HL-60 (cell line): ENCODE measurements at places on chromosomes 16 and 17.
A peak's percentile ranks its signal among the peaks of the same experiment; 100 is the strongest.

- no peak for DNase-seq
These were observed 63.5 kb upstream of the MED9 start for GRCh38 chr17:17413215-17413792.

- DNase-seq: peak; percentile 39
These were observed 10.6 kb downstream of the MYH3 start for GRCh38 chr17:10646392-10646990.

DNA sequence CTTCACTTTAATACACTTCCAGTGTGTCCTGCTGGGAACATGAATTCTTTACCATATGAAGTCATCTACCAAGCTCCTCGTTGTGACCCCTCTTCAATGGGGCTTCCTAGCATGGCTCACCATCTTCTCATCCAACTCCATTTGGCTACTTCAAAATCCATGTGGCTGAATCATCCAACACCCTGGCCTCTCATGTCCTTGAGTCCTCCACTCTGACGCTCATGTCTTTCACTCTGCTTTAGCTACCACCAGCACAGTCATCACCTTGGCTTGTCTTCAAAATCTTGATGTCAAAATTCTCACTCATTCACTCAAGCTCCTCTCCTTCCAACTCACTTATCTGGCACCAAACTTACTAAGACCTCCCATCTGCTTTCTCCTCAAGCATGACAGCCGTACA, 35.8 kb downstream of the AMFR start:
- no peak for DNase-seq

GRCh38 chr17:5943982-5944381, 126.2 kb upstream of the WSCD1 start:
- DNase-seq: no peak

- DNase-seq: no peak
These were observed 20.4 kb downstream of the KRT12 start for GRCh38 chr17:40846515-40847144.

- DNase-seq: peak; percentile 88
These were observed at the start of gene DYNLRB2 for GRCh38 chr16:80540516-80541305. TSS of gene DYNLRB2 (plus strand) at chr16:80540993. CDS start at chr16:80541077, 84 bp downstream.

DNA sequence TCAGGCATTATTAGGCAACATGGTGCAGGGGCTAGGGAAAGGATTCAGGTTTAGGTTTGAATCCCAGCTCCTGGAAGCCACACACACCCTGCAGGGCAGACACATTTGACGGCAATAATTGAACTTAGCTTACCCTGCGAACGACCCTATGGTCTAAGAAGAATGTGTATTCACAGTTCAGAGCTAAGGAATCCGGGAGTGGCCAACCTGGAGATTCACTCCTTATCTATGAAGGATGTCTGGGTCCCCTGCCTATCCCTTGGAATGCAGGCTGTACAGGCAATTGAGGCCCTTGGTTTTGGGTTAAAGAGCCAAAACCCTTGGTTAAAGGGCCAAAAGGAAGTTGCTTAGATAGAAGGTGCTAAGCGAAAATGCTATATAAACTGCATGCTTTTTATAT, 2.9 kb upstream of the SYT17 start:
- no peak for DNase-seq

- DNase-seq: peak; percentile 26
These were observed 36.5 kb downstream of the CYTH1 start for GRCh38 chr17:78745407-78746088.

DNA sequence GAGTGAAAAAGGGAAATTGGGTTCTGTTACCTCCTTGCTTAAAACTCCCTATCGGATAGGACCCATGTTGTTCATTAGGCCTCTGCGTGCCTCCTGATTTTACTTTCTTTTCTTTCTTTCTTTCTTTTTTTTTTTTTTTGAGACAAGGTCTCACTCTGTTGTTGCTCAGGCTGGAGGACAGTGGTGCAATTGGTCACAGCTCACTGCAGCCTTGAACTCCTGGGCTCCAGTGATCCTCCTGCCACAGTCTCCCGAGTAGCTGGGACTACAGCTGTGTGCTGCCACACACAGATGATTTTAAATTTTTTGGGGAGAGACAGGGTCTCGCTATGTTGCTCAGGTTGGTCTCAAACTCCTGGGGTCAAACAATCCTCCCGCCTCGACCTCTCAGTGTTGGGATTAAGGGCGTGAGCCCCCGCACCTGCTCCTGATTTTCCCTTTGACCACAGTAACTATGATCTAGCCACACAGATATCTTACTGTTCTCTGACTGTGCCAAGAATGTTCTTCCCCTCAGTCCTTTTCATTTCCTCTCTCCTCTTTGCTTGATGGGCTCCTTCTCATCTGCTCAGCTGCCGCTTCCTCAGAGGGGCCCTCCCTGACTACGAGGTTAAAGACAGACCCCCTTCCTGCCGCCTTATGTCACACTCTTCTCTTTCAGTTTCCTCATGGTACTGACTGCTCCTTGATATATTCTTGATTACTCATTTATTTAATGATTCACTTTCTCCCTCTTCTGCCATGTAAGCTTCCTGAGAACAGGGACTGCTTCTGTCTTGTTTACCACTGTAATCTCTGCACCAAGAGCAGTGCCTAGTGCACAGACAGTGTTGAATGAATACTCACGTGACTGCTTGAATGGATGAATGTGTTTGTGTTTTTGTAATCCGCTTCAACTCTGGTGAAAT, 44.3 kb downstream of the LCMT1 start:
- no peak for DNase-seq

DNA sequence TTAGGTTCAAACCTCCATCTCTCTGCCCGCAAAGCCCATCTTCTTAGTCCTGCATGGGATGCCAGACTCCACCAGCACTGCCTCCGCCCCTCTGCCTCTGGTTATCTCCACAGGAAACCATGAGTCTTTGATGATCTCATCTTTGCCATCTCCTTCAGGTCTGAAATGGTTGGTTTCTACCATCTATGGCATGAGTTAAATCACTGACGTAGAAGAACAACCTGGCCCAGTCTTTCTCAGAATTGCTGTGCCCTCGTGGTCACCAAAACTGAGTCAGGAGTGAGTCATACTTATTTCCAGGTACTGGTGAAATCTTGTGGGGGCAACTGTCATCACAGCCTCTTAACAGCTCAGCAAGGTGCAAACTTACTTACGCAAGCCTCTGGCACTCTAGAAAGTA, 468.7 kb upstream of the C16orf82 start:
- no peak for DNase-seq

DNA sequence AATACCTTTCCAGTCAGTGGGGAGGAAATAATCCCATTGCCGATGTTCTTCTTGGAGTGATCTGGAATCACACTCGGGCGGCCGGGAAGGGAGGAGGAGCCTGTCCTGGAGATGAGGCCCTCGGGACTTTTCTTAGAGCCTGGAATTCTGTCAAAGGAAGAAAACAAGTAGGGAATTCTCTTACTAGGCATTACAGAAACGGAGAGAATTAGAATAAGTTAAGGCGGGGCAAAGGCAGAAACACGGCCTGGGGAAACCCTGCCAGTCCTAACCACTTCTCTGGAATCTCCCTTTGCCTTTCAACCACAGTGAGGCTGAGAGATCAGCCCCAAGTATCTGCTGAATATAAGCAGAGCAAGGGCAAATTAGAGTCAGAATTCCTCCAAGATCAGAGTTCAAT, 27.8 kb downstream of the USP36 start:
- DNase-seq: no peak

- DNase-seq: peak; percentile 91
These were observed 9.3 kb downstream of the GIT1 start for GRCh38 chr17:29579866-29580771.

DNA sequence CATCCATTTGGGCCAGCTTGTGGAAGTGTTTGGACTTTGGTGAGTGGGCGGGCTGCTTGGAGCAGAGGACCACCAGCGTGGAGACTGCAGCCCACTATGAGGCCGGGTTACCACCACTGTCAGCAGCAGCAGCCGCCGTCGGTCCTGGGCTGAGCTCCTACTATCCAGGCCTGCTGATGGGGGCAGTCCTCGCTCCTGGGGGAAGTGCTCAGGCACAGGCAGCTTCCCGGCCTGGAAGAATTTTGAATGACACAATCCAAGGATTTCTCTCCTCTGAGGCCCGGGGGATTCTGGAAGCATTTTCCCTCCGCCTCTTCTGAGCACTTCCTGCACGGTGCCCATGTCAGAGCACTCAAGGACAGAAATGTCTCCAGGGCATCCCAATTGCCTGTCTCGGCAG, 5.3 kb upstream of the NOD2 start:
- no peak for DNase-seq

DNA sequence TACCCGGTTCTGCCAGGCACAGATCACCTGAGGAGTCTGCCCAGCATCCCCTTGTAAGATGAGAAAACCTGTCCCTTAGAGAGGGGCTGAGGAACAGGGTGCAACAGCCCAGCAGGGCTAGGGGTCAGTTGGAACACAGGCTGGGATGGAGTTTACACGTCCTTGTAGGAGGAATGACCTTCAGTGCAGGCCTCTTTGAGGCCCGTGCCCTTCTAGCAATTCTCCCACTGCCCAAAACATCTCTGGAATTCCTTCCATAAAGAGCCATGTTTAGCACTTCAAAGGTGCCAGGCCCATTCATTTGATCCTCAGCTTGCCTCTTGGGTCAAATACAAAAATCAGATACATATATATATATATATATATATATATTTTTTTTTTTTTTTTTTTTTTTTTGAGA, 4.5 kb downstream of the CTNS start:
- no peak for DNase-seq

GRCh38 chr16:30786115-30786935, 680 bp downstream of the ZNF629 start:
- DNase-seq: peak; percentile 51

GRCh38 chr17:32275060-32276042, 9.7 kb downstream of the RHBDL3 start:
- peak; percentile 34 for DNase-seq

- DNase-seq: no peak
These were observed 46.8 kb downstream of the IL21R start for GRCh38 chr16:27448532-27449433.

- no peak for DNase-seq
These were observed 717.2 kb downstream of the WWOX start for GRCh38 chr16:78816499-78817195.

DNA sequence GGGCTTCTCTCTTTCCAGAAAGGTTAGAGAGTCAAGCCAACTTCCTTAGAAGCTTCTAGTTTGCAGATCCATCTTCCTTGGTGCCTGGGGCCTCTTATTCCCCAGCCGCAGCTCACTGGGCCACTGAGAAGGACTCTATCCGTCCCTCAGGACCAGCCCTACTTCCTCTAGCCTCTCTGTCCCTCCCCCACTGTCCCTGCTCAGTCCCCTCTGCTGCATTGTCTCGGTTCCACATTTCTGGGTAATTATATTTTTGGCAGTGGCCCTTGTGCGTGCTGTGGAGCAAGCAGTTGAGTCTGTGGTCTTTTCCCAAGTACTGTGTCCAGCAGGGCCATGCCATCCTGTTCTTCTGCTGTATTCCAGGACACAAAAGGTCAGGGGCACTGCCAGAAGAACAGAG, 17.8 kb downstream of the IRX3 start:
- DNase-seq: no peak

- no peak for DNase-seq
These were observed 144.5 kb downstream of the FTO start for GRCh38 chr16:53848277-53848942.

DNA sequence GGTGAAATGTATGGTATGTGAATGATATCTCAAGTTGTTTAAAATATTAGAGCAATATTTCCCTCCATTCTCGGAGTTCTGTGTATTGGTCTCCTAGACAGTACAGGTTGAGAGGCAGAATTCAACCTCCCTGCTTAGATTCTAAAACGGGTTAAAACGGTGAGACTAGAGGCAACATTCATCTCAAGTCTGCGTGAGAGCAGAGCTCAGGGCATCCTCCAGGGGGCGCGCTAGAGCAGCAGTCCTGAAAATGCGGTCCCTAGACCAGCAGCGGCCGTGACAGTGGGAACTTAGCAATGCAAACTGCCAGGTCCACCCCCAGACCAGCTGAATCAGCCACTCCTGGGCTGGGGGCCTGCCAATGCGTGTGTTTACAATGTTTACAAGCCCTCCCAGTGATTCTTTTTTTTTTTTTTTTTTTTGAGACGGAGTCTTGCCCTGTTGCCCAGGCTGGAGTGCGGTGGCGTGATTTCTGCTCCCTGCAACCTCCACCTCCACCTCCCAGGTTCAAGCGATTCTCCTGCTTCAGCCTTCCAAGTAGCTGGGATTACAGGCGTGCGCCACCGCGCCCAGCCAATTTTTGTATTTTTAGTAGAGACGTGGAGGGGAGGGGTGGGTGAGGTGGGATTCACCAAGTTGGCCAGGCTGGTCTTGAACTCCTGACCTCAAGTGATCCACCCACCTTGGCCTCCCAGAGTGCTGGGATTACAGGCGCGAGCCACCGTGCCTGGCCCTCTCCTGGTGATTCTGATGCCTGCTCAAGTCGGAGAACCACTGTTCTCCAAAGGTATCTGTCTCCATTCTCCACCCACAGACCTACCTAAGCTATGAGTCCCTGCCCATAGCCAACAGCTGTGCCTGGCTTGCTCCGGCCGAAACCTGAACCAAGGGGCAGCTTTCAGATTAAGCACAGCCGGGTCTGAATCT, 24.2 kb downstream of the KLHL36 start:
- DNase-seq: peak; percentile 81

- no peak for DNase-seq
These were observed 17.7 kb upstream of the PHAF1 start for GRCh38 chr16:67091906-67092566.

DNA sequence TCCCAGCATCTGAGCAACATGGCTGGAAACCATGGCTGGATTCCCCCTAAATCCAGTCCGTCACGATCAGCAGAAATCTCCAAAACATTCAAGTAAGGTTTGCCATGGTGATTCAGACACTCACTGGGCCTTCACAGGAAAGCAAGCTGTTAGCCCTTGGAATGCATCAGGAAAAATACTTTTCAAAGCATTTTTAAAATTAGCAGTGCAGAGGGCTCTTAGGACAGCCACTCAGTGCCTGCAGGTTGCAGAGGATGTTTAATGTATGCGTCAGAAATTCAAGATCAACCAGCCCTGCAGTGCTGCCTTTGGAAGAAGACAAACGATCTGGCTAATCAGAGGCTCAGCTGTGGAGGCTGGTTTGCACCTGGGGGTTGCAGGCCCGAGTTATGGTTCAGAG, 50.3 kb downstream of the FOXL1 start:
- no peak for DNase-seq

DNA sequence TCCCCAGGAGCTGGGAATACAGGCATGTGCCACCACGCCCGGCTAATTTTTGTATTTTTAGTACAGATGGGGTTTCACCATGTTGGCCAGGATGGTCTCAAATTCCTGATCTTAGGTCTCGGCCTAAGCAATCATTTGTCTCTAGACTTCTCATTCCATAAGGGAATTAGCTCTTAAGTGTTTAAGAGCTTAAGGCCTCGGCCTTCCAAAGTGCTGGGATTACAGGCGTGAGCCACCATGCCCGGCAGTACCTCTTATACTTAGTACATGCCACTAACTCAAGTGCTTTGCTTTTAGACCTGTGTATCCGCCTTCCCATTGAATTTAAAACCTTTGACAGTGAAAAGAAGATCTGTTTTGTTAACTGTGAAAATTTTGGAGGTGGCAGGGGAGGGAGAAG, 16.6 kb upstream of the IL21R start:
- DNase-seq: no peak
